ENCODE measurements at places on chromosomes 2 and 18.

DNA sequence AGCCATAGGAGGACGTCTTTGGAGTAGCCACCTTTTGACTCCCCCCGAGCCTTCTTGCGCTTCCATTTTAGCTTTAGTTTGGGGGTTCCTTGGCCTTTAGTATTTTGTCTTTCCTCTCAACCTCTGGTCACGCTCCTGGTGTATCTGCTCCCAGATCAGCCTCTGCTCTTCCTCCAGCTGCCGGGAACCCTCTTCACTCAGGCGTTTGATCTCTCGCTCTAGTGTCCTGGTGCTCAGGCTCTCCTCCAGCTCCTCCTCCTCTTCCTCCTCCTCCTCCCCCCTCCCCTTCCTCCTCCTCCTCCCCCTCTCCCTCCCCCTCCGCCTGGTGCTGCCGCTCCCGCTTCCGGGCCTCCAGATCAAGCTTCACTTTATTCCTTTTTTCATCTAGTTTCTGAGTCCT is 1082.3 kb upstream of the TMEFF2 start:
- no peak for DNase-seq

DNA sequence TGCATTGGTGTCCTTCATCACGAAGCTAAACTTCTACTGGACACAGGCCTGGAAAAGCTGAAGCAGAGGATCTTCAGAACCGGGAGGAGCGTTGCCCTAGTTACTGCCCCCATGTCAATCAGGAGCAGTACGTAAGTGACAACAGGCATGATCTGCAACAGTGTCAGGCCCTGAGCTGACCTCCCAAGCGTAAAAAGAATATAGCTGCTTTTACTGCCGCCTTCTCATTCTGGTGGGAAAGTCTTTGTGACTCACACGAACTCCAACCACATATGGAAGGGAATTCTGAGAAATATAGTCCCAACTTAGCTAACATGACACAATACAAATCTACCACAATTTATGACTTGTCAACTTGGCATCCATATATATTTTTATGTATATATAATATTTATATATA is 1007.7 kb upstream of the CDH2 start:
- DNase-seq = no peak

GRCh38 chr2:177666408-177666807 is 273.8 kb downstream of the AGPS start:
- no peak for DNase-seq

DNA sequence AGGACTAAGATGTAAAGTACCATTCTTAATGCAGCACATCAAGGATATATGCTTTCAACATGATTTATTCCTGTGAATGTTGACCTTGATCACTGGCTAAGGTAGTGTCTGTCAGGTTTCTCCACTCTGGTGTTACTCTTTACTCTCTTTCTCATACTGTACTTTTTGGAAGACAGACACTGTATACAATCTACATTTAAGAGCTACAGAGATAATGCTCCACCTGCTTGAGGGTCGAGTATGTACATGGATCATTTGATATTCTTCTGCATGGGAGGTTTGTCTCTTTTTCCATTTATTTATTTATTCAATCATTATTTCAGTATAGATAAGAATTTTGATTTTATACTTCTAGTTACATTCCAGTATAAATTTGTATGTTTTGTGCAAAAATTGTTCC is 199.5 kb upstream of the RGPD4 start:
- no peak for DNase-seq

GRCh38 chr2:60838481-60838880 is 42.9 kb upstream of the REL start:
- DNase-seq = no peak

GRCh38 chr2:31341351-31341750 is 73.2 kb downstream of the XDH start:
- no peak for DNase-seq

GRCh38 chr2:171480908-171481307 is 41.4 kb upstream of the CYBRD1 start:
- no peak for DNase-seq

GRCh38 chr2:241465543-241465942 is 42.8 kb downstream of the STK25 start:
- DNase-seq = no peak

GRCh38 chr18:31773774-31774476 is 13.2 kb upstream of the SLC25A52 start:
- no peak for DNase-seq

GRCh38 chr2:42838133-42838532 is 45.8 kb upstream of the HAAO start:
- no peak for DNase-seq

GRCh38 chr2:33488178-33488690 is 11.8 kb downstream of the RASGRP3 start:
- DNase-seq = no peak

DNA sequence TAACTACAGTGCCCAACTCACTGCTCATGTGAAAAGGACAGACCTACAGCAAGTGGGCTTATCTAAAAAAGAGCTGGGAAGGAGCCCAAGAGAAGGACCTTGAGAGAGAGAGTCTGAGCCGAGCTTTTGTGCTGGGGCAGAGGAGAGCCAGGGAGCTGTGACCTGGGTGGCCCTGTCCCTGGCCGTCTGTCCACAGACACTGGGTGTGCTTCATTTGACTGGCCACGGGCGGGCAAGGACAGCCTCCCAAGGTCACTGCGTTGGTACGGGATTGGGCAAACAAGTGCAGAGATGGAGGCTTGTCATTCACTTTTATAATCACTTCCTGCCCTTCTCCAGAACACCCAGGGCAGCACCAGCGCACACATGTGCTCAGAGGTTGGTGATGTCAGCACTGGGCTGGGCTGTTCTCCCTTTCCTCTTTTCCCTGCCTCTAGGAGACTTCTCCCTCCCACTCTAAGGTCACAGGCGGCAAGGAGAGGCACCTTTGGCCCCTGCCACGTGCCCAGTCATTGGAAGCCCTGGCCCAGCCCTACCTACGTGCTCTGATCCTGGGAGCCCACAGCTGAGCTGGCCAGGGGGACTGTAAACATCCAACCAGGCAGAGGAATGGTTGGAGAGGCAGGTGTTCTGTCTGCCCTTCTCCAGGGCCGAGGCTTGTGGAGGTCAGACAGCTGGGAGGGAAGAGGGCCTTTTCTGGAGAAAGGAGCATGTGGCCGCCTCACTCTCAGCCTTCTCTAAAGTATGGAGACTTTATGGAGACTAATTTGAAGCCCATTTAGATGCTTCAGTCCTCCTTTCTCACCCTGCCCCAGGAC is 6.4 kb upstream of the PSD4 start:
- DNase-seq = no peak

- no peak for DNase-seq
Observed at GRCh38 chr18:62741118-62741566, 25.8 kb downstream of the PHLPP1 start.

GRCh38 chr2:8528863-8529262 is 153.0 kb upstream of the ID2 start:
- no peak for DNase-seq

GRCh38 chr2:81235601-81236000 is 931.0 kb upstream of the LRRTM1 start:
- DNase-seq = no peak

GRCh38 chr2:96625571-96626552 is 12.2 kb downstream of the KANSL3 start:
- no peak for DNase-seq

- no peak for DNase-seq
Observed at GRCh38 chr2:181420259-181421130, 36.7 kb upstream of the ITGA4 start.

DNA sequence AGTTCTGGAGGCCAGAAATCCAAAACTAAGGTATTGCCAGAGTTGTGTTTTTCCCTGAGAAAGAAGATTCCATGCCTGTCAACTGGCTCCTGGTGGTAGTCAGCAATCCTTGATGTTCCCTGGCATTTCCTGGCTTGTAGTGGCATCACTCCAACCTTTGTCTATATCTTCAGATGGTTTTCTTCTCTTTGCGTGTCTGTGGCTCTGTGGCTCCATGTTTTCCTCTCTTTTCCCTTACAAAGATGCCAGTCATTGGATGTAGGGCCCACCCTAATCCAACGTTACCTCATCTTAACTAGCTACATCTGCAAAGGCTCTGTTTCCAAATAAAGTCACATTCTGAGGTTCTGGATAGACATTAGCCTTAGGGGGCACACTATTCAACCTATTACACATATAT is 41.8 kb downstream of the SLC14A1 start:
- no peak for DNase-seq

GRCh38 chr2:36356298-36356989 is 866 bp downstream of the CRIM1 start:
- DNase-seq = no peak

DNA sequence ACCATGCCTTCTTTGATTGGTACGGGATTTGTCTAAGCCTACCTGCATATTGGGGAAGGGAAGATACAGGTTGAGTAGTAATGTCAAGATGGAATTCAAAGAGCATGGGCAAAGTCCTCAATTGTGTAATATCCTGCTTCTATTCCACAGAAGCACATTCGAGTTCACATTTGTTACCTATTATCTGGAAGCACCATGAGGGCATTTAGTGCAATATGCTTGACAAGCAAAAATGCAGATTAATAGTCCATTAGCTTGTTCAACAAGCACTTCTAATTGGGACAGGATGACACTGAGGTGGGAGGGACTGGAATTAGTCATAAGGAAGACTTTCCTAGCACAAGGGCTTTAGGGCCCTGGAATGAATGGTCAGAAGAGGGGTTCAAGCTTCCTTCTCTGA is 40.5 kb downstream of the MYO5B start:
- DNase-seq = no peak

GRCh38 chr2:127844973-127845372 is 13.0 kb downstream of the POLR2D start:
- no peak for DNase-seq

GRCh38 chr18:31977270-31977872 is 34.4 kb upstream of the TRAPPC8 start:
- DNase-seq = no peak

DNA sequence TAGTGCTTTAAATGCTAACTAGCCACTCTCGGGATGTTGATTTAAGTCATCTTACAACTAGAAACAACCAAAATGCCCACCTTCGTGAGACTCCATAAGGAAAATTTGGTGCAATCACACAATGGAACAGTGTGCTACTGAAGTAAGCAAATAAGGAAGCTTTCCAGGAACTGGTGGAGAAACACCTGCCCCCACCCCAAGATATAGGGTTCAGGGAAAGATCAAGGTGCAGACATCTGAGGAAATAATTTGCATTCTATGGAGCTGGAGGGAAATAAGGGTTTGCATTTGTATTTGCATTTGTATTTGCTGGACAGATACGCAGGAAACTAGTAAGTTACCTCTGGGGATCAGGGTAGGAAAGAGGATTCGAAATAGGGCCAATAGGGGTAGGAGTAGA is 90.9 kb downstream of the ACAA2 start:
- no peak for DNase-seq

DNA sequence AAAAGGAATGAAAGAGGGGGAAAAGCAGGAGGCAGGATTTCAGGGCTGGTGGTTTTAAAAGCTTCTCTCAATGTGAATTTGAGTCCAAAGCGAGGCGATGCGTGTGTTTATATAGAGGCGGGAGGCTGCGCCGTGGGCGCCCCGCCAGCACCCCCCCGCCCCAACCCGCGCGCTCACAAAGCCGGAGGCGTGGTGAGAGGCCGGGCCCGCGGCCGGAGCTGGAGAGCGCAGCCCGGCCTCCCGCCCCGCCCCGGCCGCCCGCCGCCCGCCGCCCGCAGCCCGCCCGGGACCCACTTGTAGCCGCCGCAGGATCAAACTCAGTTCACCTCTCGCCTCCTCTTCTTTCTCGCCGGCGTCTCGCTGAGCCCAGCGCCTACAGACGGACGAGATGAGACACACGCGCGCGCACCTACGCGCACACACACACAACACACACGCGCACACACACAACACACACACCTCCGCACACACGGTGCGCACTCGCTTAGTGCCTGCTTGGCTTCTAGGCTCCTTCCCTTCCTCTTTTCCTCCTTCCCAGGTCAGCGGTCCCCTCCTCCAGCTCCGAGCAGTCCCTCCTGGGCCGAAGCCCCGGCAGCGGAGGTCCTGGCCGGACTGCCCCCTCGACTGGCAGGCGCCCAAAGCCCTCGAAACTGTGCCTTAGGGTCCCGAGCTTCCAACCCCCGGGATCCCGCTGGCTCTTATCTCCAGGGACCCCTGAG is 1.3 kb upstream of the CYP26B1 start:
- DNase-seq = no peak

DNA sequence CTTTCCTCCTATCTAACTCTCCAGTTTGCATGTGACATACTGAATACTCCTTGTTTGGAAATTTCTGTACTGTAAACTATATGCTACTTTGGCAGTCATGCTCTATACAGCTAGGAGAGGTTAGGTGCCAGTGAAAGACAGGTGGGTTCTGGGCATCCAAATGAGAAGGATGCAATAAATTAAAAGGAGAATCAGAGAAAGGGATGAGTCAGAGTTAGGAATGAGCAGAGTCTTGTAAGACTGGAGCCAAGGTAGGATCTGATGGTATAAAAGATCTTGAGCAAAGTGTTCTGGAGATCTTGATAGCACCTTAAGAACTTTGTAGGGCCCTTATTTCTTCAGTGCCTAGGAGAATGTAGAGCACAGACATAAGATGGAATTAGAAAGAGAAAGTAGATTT is 58.7 kb upstream of the STAM2 start:
- DNase-seq = no peak

GRCh38 chr2:240389302-240389805 is 46.1 kb upstream of the GPC1 start:
- DNase-seq = no peak

DNA sequence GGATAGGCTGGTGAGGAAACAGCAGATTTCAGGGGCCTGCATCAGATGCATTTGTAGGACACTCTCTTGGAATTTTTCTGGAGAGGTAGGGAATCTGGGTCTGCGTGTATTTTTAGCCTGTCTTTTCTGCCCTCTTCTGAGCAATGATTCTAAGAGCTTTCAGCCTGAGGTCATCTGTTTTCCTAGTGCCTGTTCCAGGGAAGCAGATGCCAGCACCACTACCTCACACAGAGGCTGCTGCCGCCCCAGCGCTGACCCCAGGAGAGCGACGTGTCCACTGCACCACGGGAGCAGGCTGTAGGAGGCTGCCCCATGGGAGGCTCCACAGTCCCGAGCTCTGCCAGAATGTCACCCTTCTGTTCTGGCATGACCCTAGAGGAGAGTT is 316.5 kb downstream of the CYP26B1 start:
- DNase-seq = no peak
